Omental fat pad (tissue), 4 donors: ENCODE measurements at places on chromosomes 11 and 22.
A peak's percentile ranks its signal among the peaks of the same experiment; 100 is the strongest.

GRCh38 chr11:118930094-118930712, 4.5 kb upstream of the BCL9L start:
- DNase-seq, result no peak

- no peak for DNase-seq
These were observed 263.2 kb downstream of the BUD13 start for GRCh38 chr11:116509551-116509950.

GRCh38 chr11:61544466-61544865, 35.9 kb downstream of the LRRC10B start:
- no peak for DNase-seq

- DNase-seq, result no peak
These were observed 24.6 kb downstream of the VWCE start for GRCh38 chr11:61270354-61271076.

- DNase-seq, result no peak
These were observed 91.0 kb upstream of the CARD18 start for GRCh38 chr11:105230586-105230985.

GRCh38 chr11:103079833-103080232, 12.1 kb downstream of the DCUN1D5 start:
- DNase-seq, result no peak

DNA sequence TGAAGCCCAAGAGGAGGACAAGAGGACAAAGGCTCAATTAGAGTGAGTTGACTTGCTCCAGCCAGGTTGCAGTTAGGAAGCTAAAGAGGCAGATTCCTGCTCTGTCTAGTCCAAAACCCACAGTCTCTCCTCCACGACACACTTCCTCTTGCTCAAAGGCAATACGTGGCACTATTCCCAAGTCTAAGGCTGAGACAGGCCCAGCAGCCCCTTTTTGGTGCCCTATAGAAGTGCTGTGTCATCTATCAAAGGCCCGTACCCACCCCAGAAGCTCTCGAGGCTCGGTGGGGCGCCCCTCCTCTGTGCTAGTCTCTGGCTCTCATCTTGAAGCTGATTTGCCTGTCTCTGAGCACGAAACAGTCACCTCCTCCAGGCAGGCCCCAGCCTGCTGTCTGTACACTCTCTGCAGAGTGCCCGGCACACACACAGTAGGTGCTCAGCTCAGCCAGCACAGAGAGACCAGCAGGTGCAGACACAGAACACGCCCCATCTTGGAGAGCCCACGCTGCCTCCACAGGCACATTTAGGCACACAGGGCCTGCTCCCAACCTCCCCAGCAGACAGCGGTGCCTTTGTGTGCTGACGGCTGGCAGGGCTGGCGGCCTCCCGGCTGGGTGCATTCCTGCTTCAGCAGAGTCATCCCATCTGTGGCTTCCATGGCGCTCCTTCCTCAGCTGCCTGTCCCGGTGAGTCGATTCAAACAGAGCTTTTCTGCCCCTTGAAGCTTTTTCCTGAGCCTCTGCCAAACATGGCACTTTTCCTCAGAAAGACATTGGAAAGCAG, 52.8 kb downstream of the MYH9 start:
- no peak for DNase-seq

DNA sequence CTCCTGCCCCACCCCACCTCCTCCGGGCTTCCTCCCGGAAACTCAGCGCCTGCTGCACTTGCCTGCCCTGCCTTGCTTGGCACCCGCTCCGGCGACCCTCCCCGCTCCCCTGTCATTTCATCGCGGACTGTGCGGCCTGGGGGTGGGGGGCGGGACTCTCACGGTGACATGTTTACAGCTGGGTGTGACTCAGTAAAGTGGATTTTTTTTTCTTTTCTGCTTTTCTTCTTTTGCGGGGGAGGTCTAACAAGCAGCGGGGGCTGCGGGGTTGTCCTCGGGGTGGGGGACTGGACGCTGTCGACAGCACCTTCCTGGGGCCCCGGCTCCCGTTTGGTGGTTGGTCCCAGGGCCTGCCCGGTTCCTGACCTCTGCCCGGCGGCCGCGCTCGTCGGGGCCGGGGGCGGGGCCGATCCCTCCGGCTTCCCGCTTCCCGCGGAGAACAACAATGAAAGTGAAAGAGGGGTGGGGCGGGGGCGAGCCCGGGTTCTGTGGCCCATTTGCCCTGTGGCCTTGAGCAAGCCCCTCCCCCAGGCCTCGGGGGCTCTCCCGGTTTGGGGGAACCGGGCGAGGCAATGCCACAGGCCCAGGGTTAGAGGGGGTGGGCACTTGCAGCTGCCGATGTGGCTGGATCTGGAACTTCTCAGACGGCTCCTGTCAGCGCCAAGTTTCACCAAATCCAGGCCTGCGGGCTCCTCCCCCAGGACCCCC, 975 bp upstream of the MDK start:
- DNase-seq, result peak; percentile 48

GRCh38 chr11:124801636-124802312, 1.6 kb upstream of the MSANTD2 start:
- no peak for DNase-seq

DNA sequence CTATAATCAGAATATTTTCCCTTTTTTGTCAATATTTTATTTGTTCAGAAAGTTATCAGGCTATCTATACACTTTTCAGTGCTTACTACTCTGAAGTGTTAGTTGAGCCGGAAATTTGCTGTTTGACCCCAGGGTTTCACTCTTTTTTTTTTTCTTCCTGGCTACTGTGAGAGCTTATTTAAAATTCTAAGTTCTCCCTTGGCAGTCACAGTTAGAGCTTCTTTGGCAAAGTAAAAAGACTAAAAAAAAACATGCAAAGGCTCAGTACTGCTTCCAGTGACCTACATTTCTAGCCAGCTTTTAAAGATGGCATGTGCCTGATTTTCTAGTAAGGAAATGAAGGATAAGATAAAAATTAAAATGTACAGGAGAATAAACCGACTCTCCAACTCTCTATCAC, 48.4 kb downstream of the ELP4 start:
- no peak for DNase-seq

DNA sequence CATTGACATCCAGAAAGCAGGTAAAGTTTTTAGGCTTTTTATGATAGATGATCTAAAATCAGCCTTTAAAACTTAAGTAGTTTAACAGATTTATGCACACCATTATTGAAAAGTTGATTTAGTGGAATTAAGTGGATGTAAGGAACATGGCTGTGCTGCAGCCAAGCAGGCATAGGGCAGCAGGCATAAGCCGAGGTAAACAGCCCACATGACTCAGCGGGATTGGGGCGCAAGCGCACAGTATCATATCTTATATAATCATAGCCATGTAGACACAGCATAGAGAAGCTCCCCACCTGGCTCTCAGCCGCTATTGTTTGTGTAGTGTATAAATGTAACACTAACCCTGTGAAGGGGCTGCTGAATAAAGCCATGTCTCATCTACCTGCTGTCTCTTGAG, 157.5 kb downstream of the WNT11 start:
- DNase-seq, result no peak

- DNase-seq, result no peak
These were observed 38.2 kb downstream of the SLCO2B1 start for GRCh38 chr11:75189108-75189507.

DNA sequence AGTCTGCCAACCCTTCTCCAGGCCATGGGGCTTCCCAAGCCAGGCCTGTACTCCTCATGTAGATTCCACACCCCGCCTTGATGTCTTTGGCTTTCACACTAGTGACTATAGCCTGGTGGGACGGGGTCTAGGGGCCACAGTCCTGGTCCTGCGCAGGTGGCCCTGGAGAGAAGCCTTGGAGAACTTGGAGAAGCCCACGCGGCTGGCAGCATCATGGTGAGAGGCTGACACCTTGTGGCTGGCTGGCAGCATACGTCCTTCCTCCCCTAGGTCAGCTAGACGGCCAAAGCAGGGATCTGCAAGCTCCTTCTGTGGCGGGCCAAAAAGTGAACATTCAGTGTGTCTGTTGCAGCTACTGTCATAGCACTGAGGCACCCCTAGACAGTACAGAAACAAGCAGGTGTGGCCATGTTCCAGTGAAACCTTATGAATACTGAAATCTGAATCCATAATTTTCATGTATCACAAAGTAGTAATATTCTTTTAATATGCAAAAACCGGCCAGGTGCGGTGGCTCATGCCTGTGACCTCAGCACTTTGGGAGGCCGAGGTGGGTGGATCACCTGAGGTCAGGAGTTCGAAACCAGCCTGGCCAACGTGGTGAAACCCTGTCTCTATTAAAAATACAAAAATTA, 42.0 kb downstream of the FAM83F start:
- DNase-seq, result no peak
